Activated naive CD8-positive, alpha-beta T cell treated with anti-CD3 and anti-CD28 coated beads, Interleukin-2, amount 10 ng/mL, durations not matched to agents 7 days and 5 days (primary cell): ENCODE measurements at places on chromosomes 5 and 9. TPM values are rescaled to one million over a fixed set of nuclear protein-coding genes. Genes with fewer than 3 reads are reported as not detected.

GRCh38 chr5:40775846-40776657 is 20.3 kb upstream of the TTC33 start:
- no peak overlapping the region for H3K4me3 ChIP-seq
- peaks cover 14% of the 10 kb centered on the region for H3K36me3 ChIP-seq
- H3K27ac ChIP-seq, result peak overlapping the region; percentile 35
- H3K4me1 ChIP-seq, result peaks cover 9% of the 10 kb centered on the region
- no peaks in the 10 kb centered on the region for H3K27me3 ChIP-seq

DNA sequence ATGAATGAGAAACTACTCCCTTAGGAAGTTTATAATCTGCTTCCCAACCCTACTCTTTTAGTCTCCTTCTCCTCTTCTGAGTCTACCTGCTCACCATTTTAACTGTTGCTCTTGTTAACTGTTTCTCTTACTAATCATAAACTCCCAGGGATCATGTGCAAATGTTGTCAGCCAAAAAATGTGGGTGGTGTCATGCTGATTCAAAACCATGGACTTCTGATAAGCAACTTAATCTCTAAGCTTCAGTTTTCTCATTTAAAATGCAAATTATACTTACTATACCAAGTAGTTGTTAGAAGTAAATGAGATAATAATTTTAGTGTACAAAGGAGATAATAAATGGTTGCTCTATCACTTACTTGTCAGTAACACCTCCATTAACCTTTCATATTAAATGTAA is 45.9 kb upstream of the TLX3 start:
- H3K27me3 ChIP-seq, result peaks cover 6% of the 10 kb centered on the region
- H3K4me3 ChIP-seq, result no peak overlapping the region
- no peak overlapping the region for H3K27ac ChIP-seq
- H3K4me1 ChIP-seq, result peaks cover 17% of the 10 kb centered on the region

GRCh38 chr9:135479469-135480052 is at the start of gene PPP1R26:
TSS of gene PPP1R26 (plus strand) at chr9:135479782. CDS start at chr9:135484511, 4,729 bp downstream.
- no peak within 1 kb of the TSS for H3K27ac ChIP-seq
- no peaks in the 10 kb centered on the region for H3K36me3 ChIP-seq
- H3K4me1 ChIP-seq, result no peaks in the 10 kb centered on the region
- peak within 1 kb of the TSS; percentile 72 for H3K4me3 ChIP-seq
- no peak for DNase-seq

DNA sequence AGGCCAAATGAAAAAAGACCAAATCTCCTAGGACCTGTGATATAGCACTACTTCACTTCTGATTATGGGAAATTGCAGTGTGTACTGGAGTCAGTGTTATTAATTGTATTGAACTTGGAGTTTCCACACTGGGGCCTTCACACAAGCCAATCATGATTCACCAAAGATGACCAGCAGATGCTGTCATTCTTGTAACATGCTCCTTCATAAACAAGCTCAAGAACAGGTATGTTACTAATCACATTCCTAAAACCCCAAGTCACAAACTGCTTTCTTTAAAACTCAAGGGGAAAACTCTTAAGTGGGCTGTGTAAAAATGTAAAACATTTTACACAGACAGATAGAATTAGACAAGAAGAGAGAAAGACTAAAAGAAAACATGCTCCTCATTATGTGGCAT is 5.6 kb downstream of the KLHL3 start:
- peaks cover 26% of the 10 kb centered on the region for H3K4me1 ChIP-seq
- peaks cover 3% of the 10 kb centered on the region for H3K36me3 ChIP-seq
- H3K4me3 ChIP-seq, result no peak overlapping the region
- DNase-seq, result no peak
- no peaks in the 10 kb centered on the region for H3K27me3 ChIP-seq

- peak; percentile 37 for DNase-seq
- no peak overlapping the region for H3K27ac ChIP-seq
- peaks cover 3% of the 10 kb centered on the region for H3K36me3 ChIP-seq
Measured at GRCh38 chr9:94783102-94783682, 56.7 kb downstream of the AOPEP start.

DNA sequence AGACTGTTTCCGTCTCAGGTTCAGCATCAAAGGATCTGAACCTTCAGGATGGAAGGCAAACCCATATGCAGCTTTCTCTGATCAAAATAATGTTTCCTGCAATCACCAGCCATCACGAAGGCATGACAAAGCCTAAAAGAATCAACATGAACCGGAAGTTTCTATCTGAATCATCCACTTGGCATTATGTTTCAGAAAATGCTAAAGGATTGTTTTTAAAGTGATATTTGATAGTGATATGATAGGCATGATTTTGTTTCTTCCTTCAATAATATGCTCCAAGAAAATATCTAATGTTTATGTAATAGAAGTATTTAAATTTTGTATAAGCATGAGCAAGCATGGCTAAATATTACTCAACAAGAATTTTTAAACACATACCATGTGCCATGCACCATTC is 219.6 kb downstream of the PLK2 start:
- no peak for DNase-seq
- H3K27ac ChIP-seq, result no peak overlapping the region
- H3K4me1 ChIP-seq, result no peaks in the 10 kb centered on the region
- no peaks in the 10 kb centered on the region for H3K36me3 ChIP-seq

GRCh38 chr9:134978272-134978671 is 60.6 kb upstream of the FCN1 start:
- no peak overlapping the region for H3K4me3 ChIP-seq
- no peak overlapping the region for H3K27ac ChIP-seq
- peaks cover 3% of the 10 kb centered on the region for H3K4me1 ChIP-seq
- H3K27me3 ChIP-seq, result peaks cover 15% of the 10 kb centered on the region
- DNase-seq, result no peak
- H3K36me3 ChIP-seq, result no peaks in the 10 kb centered on the region

DNA sequence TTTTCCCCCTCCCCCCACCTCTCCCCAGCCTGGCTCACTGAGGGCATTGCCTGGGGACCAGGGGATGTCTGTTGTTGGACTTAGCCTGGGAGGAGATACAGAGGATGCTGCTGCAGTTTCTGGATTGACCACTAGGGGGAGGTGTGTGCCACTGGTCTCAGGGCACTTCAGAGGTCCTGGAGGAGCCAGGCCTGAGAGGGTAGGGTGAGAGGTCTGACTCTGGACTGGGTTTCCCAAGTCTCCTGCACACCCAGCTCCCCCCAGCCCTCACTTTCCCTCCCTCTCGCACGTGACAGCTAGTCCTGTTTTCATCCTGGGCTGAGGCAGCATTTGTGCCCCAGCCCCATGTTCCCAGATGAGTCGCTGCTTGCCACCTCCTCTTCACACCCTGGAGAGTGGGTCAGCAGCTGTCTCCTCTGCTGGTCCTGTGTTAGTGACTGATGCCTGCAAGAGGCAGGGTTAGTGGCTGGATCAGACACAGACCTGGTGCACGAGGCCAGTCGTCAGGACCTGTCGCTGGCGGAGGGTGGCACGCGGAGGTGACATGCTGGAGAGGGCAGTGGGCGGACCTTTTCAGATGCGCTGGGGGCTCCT is 4.4 kb downstream of the IL3 start:
- no peaks in the 10 kb centered on the region for H3K36me3 ChIP-seq
- DNase-seq, result peak; percentile 80
- H3K4me3 ChIP-seq, result no peak overlapping the region
- peaks cover 2% of the 10 kb centered on the region for H3K27me3 ChIP-seq
- H3K4me1 ChIP-seq, result peaks cover 25% of the 10 kb centered on the region

DNA sequence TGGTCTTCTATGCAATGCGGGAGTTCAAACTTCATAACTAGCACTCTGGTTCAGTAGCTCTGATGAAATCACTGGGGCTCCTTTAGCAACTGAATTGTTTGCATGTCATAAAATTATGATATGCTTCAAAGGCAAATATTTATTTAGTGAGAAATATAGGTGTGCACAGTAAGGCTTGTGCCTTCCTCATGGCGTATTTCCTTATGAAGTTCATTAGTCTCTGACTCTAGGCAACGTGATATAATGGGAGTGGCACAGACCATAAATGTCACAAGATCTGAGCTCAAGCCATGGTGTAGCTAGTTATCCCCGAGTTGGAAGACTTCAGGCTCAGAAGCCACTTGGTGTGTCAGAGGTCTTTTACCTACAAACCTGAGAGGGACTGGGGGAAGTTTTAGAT is 35.5 kb downstream of the PIP5K1B start:
- no peaks in the 10 kb centered on the region for H3K36me3 ChIP-seq
- no peak overlapping the region for H3K4me3 ChIP-seq
- DNase-seq, result no peak
- peaks cover 16% of the 10 kb centered on the region for H3K27me3 ChIP-seq
- no peaks in the 10 kb centered on the region for H3K4me1 ChIP-seq
- no peak overlapping the region for H3K27ac ChIP-seq

DNA sequence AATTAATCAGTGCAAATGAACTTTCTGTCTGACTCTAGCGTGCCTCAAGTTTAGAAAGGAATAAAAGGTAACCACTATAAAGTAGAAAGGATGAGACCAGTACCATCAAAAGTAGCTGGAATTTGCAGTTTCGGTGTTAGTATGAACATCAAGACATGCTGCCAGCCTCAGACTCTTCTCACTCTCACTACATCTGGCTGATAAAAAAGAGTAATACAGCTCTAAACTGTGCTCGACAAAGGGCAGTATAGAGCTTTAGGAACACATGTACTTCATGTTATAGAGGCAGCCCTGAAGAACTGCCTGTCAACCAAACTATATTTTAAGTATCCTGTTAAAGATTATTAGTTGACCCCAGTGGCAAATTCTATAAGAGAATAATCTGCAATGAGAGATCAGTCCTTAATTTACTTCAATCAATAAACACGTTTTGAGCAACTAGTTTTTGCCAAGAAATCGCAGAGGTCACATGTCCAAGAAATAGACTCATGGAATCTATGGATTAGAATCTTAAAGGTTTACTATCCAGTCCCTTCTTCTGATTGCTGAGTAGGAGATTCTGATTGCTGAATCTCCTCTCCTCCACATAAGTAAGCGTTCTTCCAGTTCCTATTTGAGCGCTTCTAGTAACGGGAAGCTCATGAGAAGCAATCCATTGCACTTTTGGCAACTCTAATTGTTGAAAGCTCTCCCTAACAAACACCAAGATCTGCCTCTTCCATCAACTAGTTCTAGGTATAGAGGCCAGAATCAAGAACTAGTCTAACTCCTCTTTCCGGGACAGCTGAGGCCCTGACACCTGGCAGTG is 941 bp downstream of the XPA start:
- H3K4me3 ChIP-seq, result peak overlapping the region; percentile 85
- H3K36me3 ChIP-seq, result peaks cover 9% of the 10 kb centered on the region

- H3K4me3 ChIP-seq, result no peak overlapping the region
- H3K36me3 ChIP-seq, result no peaks in the 10 kb centered on the region
- no peaks in the 10 kb centered on the region for H3K4me1 ChIP-seq
- no peaks in the 10 kb centered on the region for H3K27me3 ChIP-seq
- H3K27ac ChIP-seq, result no peak overlapping the region
- DNase-seq, result no peak
Measured at GRCh38 chr5:8721536-8721935, 824.3 kb downstream of the SEMA5A start.

DNA sequence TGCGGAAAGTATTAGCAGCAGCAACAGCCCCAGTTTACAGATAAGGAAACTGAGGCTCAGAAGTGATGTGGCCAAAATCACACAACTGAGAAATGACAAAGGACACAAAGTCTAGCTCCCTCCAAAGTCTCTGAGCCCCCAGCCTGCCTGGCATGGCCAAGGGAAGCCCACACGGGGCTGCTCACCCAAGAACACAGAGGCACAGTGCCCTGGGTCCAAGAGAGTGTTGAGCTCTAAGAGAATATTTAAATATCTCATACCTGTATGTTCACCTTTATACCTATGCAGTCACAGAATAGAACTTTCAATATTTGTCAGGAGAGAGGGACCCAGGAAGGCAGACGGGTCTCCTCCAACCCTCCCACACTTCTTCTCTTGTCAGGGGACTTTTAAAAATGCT is 16.6 kb downstream of the VAV2 start:
- no peaks in the 10 kb centered on the region for H3K36me3 ChIP-seq
- no peak for DNase-seq
- H3K4me3 ChIP-seq, result no peak overlapping the region
- H3K27ac ChIP-seq, result no peak overlapping the region

DNA sequence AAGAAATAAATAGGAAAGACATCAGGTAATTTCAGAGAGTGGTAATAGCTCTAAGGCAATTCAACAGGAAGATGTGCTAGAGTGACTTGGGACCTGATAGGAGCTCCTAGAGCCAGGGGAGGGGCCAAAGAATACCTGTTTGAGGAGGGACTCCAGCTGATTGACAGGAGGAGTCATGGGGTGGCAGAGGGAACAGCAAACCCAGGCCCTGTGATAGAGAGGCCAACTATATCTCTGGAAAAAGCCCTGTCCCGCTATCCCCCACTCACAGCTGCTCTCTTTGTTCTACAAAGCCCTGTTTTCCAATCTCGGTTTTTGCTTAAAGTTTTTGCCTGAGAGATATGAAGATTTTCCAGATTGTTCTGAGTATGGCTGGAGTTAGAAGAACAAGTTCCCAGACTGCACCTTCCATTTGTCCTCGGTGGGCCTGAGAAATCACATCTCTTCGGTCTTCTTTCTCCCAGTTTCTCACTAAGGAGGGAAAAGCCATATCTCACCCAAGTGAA is 9.0 kb upstream of the NSD1 start:
- H3K27me3 ChIP-seq, result peaks cover 5% of the 10 kb centered on the region
- H3K4me3 ChIP-seq, result no peak overlapping the region
- no peak overlapping the region for H3K27ac ChIP-seq
- no peaks in the 10 kb centered on the region for H3K36me3 ChIP-seq
- H3K4me1 ChIP-seq, result peaks cover 16% of the 10 kb centered on the region

- H3K27me3 ChIP-seq, result no peaks in the 10 kb centered on the region
- H3K4me3 ChIP-seq, result no peak overlapping the region
- no peaks in the 10 kb centered on the region for H3K4me1 ChIP-seq
- H3K36me3 ChIP-seq, result peaks cover 68% of the 10 kb centered on the region
- no peak overlapping the region for H3K27ac ChIP-seq
Measured at GRCh38 chr5:115875447-115875846, 33.7 kb downstream of the AP3S1 start.

DNA sequence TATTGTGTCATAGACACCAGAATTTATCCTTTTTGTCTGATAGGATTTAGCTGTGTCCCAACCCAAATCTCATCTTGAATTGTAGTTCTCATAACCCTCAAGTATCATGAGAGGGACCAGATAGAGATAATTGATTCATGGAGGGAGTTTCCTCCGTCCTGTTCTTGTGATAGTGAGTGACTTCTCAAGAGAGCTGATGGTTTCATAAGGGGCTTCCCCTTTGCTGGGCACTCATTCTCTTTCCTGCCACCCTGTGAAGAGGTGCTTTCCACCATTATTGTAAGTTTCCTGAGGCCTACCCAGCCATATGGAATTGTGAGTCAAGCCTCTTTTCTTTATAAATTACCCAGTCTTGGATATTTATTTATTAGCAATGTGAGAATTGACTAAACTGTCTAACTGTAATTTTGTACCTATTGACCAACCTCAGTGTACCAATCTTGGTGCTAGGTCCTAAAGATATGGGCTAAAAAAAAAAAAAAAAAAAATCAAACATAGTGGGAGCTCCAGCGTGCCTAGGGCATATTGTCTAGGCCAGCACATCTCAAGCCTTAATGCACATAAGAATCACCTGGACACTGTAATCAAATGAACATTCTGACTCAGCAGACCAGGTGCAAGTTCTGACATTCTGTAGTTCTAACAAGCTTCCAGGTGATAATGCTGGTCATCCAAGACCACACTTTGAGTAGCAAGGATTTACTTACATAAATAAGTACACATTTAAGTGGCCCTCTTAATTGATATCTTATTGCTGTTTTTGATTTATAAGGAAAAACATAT is 30.5 kb downstream of the ST8SIA4 start:
- H3K27me3 ChIP-seq, result no peaks in the 10 kb centered on the region
- H3K4me1 ChIP-seq, result peaks cover 10% of the 10 kb centered on the region
- H3K4me3 ChIP-seq, result no peak overlapping the region
- peak overlapping the region; percentile 9 for H3K27ac ChIP-seq

RGS7BP gene
- not detected for total RNA-seq

FKTN gene
- total RNA-seq, result 14.8 TPM

MYMK gene
- total RNA-seq, result not detected

SPATA31D1 gene
- not detected for total RNA-seq

RNF145 gene
- total RNA-seq, result 102 TPM

SARDH gene
- 1.6 TPM for total RNA-seq

IFNA21 gene
- total RNA-seq, result not detected

AGXT2 gene
- total RNA-seq, result not detected

SLC34A1 gene
- 2.1 TPM for total RNA-seq

QRFP gene
- not detected for total RNA-seq

SPIN1 gene
- 42.2 TPM for total RNA-seq
